ENCODE measurements at places on chromosomes 6 and 20. TPM values are rescaled to one million over a fixed set of nuclear protein-coding genes. Genes with fewer than 3 reads are reported as not detected.
A peak's percentile ranks its signal among the peaks of the same experiment; 100 is the strongest.

DNA sequence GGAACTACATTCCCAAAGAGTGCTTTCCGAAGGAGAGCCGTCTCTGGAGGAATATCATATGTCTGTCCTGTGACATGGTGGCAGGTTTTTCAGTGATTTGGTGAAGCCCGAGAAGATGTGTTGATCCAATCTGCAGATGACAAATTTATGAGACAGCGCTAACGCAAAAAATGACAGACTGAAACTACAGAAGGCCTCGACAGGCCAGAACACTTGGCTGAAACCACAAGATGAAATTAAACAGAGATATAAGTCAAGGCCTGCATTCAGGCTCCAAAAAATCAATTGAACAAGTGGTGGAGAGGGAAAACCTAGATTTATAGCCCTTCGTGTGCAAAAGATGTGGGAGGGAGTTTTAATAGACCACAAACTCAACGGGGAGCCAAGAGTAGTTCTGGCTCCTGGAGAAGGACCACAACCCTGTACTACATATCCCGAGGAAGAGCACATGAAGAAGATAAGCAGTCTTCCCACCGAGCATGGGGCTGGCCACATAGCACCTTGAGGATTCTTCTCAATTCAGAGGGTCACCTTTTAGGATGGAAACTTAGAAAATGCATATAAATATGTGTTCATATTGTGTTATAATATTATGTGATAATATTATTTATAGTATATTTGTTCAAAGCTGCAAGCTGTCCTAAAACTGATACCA, 231.3 kb upstream of the PDE10A start:
- no peak for DNase-seq

Gene HS3ST5
- total RNA-seq: 0.12 TPM

- peak; percentile 52 for DNase-seq
Observed at GRCh38 chr6:147530132-147531060, 21.9 kb downstream of the SAMD5 start.

Gene ANKEF1
- 6.1 TPM for total RNA-seq

DNA sequence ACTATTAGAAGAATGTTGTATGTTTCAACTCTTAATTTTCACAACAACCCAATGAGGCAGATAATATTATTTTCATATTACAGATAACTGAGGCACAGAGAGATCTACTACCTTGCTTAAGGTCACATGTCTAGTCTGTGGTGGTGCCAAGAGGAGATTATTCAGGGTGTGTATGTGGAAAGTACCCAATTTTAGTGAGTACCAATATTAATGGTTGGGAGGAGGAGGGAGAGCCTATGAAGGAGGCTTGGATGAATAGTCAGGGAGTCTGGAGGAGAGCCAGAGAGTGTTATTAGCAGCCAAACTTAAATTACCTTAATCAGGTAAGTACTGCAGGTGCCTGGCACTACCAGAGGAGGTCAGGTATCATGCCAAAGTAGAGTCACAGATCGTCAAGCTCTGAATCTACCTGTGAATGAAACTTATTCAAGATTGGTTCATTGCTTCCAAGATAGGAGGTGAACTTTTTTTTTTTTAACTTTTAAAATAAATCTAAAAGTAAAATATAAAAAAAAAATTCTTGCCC, 10.9 kb upstream of the CALHM6 start:
- DNase-seq: no peak

DNA sequence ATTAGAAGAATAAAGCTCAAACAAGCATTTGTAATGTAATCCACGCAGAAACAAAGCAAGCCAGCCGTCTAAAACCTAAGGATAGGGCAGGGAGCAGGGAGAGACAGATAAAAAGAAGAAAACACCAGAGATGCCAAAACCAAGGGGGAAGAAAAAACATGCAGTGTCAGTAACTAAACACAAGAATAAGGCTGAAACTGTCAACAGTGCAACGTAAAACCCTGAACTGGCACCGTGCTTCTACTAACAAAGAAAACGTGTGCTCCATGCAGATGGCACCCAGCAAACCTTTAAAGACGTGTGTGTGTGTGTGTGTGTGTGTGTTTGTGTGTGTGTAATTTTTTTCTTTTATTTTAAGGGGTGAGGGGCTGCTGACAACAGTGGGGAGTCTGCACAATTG, 88.4 kb upstream of the TAB2 start:
- no peak for DNase-seq

DNA sequence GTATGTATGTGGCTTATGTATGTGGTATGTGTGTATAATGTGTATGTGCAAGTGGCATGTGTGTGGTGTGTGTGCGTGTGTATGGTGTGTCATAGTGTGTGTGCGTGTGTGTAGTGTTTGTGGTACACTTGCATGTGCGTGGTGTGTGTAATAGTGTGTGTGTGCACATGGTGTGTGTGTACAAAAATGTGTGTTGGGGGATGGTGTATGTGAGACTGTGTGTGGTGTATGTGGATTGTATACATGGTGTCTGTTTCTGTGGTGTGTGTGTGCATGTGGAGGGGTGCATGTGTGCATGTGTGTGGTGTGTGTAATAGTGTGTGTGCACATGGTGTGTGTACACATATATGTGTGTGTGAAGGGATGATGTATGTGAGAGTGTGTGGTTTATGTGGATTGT, 21.5 kb downstream of the MAFB start:
- no peak for DNase-seq

- DNase-seq: no peak
Observed at GRCh38 chr20:57964011-57964862, 254.4 kb upstream of the PMEPA1 start.

GRCh38 chr6:43741829-43742228, 28.2 kb upstream of the VEGFA start:
- no peak for DNase-seq

- DNase-seq: no peak
Observed at GRCh38 chr6:130968476-130968875, 94.6 kb downstream of the EPB41L2 start.

GRCh38 chr6:42819803-42820511, 38.1 kb downstream of the BICRAL start:
- no peak for DNase-seq

GRCh38 chr20:25372584-25373336, 17.9 kb downstream of the ABHD12 start:
- DNase-seq: no peak

DNA sequence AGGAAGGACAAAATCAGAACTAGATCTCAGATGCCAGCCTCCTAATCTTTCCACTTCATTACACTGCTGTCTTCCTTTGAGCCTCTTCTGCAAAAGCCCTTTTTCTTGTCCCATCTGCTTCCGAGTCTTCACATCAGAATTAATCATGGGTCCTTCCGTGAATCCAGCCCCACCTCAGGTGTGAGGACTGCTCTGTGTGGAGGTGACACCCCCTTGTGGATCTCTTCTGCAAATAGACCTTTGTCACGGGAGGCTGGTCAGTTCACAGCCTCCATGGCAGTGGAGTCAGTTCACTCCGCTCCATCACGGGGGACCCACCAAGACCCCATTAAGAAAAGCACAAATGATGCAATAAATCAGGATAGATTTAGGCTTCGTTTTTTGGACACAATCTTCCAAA, 171.1 kb downstream of the ADAT2 start:
- DNase-seq: no peak

Gene ZBTB46
- total RNA-seq: 3.1 TPM

DNA sequence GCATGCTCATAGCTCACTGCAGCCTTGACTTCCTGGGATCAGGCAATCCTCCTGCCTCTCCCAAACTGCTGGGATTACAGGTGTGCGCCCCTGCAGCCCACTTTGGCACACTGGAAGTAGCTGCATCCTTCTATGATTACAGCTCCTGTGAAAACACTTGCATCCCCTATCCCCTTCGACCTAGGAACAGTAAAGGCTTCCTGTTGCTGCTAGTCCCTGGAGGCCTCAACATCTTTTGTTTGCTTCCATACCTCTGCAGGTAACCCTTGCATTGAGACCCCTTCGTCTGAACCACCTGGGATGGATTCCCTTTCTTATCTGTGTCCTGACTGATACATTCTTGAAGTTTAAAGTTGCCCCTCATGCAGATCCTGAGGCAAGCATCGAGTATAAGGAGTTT, 152.4 kb downstream of the PAK5 start:
- DNase-seq: no peak

GRCh38 chr6:139316622-139317317, 25.0 kb upstream of the TXLNB start:
- no peak for DNase-seq

Gene HCK
- 6.2 TPM for total RNA-seq

Gene HLA-DQA1
- 36.2 TPM for total RNA-seq

DNA sequence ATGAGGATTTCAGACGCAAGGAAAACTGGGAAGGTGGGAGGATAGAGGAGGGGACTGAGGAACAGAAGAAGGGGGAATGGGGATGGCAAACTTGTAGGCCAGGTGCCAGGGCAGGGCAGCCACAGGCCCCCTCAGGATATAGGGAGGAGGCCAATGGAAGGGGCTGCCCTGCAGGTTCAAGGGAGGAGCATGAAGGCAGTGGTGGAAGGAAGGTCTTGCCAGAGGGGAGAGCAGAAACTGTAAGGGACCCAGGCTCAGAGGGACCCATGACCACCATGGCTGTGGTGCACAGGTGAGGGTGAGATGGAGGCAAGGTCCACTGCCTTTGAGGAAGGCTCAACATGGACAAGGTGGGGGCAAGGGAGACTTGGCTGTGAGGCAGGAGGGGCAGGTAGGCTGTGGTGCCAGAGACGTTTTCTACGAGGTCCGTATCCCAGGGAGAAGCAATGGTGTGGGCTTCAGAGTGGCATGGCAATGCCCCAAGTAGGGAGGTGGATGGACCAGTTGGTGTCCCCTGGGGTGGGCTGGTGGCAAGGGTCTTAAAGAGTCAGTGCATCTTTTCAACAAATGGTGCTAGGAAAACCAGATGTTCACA, 22.7 kb downstream of the HLA-F start:
- DNase-seq: no peak

Gene ERGIC3
- total RNA-seq: 194 TPM

- peak; percentile 43 for DNase-seq
Observed at GRCh38 chr6:106692112-106692818, 62.9 kb downstream of the QRSL1 start.

DNA sequence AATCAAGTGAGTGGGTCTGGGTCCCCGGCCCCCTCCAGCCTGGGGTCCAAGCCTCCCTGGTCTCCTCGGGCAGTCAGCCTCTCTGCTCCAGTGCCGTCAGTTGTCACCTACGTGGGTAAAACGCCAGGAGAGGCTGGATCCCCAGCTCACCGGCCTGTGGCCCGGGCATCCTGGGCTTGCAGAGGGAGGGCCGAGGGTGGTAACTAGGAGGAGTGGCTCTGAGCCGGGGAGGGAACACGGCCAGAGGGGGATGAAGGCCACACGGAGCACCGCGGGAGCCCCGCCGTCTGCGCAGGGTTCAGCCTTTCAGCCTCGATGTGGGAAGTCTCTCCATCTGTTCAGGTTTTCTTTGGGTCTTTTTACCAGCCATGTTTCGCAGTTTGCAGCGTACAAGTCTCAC, 29.5 kb upstream of the BHLHE23 start:
- DNase-seq: peak; percentile 34

Gene CRISP3
- not detected for total RNA-seq

Gene GPLD1
- total RNA-seq: 1.8 TPM

DNA sequence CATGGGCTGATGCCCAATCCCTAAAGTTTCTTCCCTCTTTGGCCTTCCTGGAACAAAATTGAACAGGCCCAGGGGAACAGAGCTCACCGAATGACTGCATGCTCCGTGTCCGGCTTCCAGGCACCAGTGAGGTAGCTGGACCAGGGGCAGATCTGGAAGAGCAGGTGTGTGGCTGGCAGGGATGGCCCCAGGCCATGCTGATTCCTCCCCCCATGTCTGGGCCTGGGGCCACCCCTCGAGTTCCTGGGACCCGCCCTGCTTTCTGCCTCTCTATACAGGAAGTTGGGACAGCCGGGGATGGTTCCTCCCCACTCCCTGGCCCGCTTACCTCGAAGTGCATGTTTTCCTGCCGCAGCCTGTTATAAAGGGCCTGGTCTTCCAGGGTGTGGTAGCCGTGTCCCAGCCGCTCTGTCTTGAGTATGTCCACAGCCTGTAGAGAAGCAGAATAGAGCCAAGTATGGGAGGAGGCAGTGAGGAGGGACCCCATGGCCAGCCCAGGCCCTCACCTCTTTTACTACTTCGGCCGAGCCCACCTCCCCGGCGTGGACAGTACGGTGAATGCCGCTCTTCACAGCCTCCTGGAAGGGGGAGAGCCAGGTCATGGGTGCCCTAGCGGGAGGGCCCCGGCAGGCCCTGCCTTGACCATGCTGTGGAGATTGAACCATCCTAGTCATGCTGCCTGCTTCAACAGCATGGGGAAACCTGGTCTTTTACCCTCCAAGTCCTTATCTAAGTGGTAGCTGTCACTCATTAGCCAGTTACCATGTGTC, 28.8 kb downstream of the ADA start:
- DNase-seq: no peak

GRCh38 chr6:157432892-157433265, 51.9 kb downstream of the ZDHHC14 start:
- no peak for DNase-seq

Gene TRIM31
- 202 TPM for total RNA-seq

DNA sequence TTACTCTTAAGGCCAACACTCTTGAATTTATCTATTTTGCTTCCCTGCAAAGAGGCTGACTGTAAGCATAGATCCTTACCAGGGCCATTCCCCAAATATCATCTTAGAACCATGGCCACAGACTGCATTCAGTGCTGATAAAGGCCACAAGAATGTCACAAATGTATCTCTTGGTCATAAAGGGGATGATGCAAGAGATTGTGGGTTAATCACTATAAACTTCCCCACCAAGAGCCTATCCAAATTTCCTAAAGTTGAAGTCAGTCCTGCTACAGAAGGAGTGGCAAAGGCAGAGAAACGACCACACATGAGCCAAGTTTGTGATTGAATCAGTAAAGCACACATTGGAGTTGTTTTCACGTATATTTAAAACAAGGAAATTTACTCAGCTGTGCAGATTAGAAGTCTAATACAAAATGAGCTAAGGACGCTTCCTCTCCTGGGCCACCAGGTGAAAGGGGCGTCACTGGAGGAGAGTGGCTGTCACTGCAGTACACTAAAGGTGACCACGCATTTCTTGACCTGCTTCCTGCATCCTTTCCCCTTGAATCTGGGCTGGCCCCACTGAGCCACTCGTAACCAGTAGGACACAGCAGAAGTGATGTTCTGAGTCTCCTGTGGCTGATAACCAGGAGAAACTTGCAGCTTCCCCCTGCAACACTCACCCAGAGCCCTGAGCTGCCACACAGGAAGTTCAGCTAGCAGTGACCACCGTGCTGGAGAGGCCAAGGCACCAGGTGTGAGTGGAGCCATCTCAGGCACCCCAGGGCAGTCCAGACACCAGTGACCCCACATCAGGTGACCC, 181.9 kb downstream of the SYNDIG1 start:
- DNase-seq: no peak

- no peak for DNase-seq
Observed at GRCh38 chr20:10949930-10950783, 276.4 kb upstream of the JAG1 start.

GRCh38 chr6:100266494-100267401, 198.0 kb downstream of the SIM1 start:
- no peak for DNase-seq

Gene KCNK16
- total RNA-seq: not detected

Data from mucosa of descending colon (tissue), 3 donors.